ENCODE measurements at places on chromosomes 2 and 18.

GRCh38 chr18:13183359-13183758 is 35.2 kb upstream of the LDLRAD4 start:
- DNase-seq: no peak

DNA sequence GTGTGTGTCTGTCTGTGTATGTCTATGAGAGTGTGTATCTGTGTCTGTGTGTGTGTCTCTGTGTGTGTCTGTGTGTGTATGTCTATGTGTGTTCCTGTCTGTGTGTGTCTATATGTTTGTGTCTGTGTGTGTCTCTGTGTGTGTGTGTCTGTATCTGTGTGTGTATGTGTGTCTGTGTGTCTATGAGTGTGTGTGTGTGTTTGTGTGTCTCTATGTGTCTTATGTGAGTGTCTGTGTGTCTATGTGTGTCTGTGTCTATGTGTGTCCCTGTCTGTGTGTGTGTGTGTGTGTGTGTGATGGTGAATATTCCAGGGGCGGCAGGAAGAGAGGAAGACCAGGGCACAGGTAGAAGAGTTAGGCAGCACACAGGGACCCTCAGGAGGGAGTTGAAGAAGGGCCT is 173.2 kb downstream of the MYCN start:
- DNase-seq: no peak

DNA sequence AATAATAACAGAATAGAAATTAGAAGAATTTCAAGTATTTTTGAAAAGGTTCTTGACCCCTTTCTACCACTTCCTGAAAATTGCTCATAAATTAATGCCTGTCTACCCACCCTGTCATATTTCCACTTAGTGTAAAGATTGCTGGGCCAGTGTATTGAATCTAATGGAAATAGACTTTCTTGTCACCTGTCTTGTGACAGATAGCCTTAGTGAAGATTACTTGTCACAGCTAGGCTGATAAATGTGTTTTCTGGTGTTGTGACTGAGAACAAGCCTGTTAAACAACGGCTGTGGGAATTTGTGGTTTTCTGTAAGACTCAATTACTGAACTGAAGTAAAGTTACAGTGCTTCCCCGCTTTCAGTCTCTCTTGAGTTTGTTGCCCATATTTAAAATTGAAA is 37.0 kb downstream of the PIK3C3 start:
- no peak for DNase-seq

GRCh38 chr2:12884713-12885282 is 168.1 kb downstream of the TRIB2 start:
- DNase-seq: no peak

DNA sequence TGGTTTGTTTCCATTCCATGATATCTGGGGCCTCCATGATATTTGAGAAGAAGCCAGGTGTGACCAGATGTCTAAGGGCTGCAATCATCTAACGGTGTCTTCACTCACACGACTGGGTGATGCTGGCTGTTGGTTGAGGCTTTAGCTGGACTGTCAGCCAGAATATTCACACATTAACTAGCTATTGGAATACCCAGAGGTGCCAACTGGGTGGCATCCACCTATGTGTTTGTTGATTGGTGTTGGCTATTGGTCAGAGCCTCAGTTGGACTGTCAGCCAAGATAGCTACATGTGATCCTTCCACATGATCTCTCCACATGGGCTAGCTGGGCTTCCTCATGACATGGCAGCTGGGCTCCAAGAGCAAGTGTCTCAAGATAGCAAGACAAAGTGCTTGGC is 117.4 kb downstream of the CDCA7 start:
- DNase-seq: no peak

GRCh38 chr18:66419400-66419799 is 184.5 kb downstream of the CDH19 start:
- DNase-seq: no peak

- DNase-seq: no peak
These were observed 177.6 kb downstream of the BABAM2 start for GRCh38 chr2:28068088-28068487.

DNA sequence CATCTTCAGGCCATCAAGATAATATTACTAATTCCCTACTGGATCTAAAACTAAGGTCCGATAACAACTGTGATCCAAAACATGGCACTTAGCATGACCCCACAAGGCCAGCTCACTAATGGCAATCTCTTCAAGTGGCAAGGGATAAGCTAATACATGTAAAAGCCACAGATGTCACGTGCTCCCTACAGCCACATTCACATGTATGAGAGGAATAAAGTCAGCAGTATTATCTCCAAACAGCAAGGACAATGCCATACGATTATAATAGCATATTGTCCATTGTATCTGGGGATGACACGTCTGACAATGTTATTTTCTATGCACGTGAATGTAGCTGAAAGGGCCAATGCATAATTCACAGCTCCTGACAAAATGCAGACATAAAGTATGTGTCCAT is 56.0 kb downstream of the KLF7 start:
- DNase-seq: no peak

DNA sequence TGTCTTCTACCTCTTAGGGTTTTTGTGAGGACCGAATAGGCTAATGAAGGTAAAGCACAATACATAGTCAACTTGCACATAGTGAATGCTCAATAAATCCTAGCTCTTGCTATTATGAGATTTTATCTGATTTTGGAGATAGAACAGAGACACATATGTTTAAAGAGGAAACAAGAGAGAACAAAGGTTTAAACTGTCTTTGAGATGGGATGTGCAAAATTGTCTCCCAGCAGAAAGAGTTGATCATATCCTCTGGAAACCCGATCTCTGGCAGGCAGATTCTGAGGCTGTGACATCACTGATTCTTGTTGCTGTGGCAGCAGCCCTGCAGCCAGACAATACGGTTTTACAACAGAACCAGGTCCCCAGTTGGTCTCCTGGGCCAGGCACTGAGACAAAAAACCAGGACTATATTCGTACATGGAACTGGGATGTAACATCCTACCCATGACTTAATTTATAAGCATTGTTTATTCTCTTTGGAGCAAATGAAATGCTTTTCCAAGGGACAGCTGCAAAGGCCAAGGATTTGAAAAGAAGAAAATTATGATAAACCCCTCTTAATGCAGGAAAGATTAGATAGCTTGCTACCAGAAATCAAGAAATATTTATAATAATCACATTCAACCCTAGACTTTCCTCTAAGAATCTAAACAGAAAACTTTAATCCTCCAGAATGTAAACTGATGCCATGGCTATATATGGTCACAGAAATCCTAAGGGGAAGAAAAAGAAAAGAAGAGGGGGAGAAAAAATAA is 80.2 kb downstream of the SLC8A1 start:
- DNase-seq: no peak

DNA sequence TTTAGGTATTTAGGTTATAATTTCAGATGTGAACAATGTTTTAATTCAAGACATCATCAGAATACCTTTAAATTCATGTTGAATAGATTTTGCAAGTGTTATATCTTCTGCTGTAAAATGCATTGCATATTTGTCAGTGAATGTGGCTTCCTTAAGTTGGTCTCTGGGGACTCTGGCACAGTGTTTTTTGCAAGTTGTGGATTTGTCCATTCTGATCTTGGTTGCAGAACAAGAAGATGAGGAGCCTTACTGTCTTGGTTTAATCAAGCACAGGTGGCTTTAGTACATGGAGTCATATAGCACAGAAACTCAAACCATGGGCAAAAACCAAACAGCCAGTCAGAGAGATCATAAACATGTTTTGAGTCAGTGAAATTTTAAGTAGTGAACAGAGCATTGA is 135.7 kb downstream of the ARHGAP28 start:
- no peak for DNase-seq

Data from CD4-positive, alpha-beta T cell treated with Interferon alpha-2 for 1 hour (primary cell).